ENCODE measurements at places on chromosomes 11 and 22. TPM values are rescaled to one million over a fixed set of nuclear protein-coding genes. Genes with fewer than 3 reads are reported as not detected.

Gene RASD2
- total RNA-seq, result 0.09 TPM

Gene DEPDC7
- 3.5 TPM for total RNA-seq

Gene OR8G5
- not detected for total RNA-seq

Gene PDHX
- 36.6 TPM for total RNA-seq

Gene KLHDC7B
- total RNA-seq, result 2.4 TPM

Gene NECTIN1
- 7.8 TPM for total RNA-seq

Gene IGSF22
- total RNA-seq, result not detected

Gene GAL
- not detected for total RNA-seq

Data from fibroblast of the aortic adventitia (primary cell).